ENCODE measurements at places on chromosomes 11 and 22. TPM values are rescaled to one million over a fixed set of nuclear protein-coding genes. Genes with fewer than 3 reads are reported as not detected.
A peak's percentile ranks its signal among the peaks of the same experiment; 100 is the strongest.

The SLC25A22 gene
- 28.4 TPM for total RNA-seq

The ARHGAP20 gene
- 6.5 TPM for total RNA-seq

The LRRN4CL gene
- 5.0 TPM for total RNA-seq

The SMTNL1 gene
- total RNA-seq: not detected

The SCGB2A2 gene
- not detected for total RNA-seq

The DMC1 gene
- 2.2 TPM for total RNA-seq

The MGAT3 gene
- total RNA-seq: 12.9 TPM

- no peak for DNase-seq
Observed at GRCh38 chr22:32800158-32800882, 1.2 kb upstream of the TIMP3 start.

DNA sequence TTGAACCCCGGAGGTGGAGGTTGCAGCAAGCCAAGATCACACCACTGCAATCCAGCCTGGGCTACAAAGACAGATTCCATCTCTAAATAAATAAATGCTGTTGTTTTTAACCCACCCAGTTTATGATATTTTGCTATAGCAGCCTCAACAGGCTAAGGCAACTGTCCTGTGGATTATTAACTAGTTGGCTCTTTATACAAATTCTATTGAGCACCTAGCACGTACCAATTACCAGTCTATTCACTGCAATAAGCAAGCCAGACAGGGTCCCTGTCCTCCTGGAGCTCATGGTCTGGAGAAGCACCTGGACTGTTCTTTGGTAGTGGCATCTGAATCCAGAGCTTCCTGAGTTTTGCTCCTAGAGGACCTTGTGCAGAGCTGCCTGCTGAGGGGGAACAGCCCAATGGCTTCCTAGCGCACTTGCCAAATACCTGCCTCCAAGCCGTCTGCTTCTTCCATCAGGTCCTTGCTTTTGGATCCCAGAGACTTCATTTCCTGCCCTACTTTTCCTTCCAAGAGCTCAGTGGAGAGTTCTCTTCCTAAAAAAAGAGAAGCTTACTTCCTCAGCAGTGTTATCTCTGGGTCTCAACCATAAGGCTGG, 49.9 kb upstream of the MICAL2 start:
- DNase-seq: peak; percentile 9

- no peak for DNase-seq
Observed at GRCh38 chr11:112797648-112798293, 163.4 kb upstream of the NCAM1 start.

DNA sequence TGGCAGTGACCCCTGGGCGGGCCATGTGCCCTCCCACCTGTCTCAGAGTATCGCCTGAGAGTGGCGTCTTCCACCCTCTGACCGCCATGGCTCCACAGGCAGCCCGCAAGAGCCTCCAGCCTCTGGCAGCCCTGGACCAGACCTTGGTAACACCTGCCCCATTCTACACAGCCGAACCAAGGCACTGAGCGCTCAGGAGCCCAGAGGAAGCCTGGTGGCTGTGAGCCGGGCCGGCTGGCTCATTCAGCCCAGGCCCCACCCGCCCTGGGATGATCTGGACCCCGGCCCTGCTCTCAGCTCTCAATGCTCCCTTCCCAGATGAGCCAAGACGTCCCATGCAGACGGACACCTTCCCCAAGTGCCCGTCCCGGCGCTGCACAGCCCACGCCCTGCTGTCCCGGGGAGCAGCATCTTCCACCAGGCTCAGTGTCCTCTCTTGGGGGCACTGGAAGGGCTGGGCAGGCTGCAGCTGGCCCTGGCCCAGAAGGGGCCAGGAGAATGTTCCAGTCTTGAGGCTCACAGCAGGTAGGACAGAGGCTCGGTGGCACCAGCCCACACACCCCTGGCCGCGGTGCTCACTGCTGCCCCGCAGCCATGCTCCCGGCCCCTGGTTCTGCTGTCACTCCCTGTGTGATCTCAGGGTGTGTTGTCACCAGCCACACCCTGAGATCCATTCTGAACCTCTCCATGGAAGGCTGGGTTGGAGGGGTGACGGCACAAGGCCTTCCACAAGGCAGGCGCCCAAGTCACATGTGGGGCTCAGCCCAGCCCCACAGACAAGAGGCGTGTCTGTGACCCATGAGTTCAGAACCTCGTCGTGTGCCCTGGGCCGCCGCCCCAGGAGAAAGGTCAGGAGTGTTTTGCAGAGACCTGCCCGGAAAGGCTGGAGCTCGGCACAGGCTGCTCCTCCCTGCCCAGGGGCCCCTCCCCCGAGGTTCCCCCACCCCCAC, 24.2 kb upstream of the PPARA start:
- DNase-seq: no peak

DNA sequence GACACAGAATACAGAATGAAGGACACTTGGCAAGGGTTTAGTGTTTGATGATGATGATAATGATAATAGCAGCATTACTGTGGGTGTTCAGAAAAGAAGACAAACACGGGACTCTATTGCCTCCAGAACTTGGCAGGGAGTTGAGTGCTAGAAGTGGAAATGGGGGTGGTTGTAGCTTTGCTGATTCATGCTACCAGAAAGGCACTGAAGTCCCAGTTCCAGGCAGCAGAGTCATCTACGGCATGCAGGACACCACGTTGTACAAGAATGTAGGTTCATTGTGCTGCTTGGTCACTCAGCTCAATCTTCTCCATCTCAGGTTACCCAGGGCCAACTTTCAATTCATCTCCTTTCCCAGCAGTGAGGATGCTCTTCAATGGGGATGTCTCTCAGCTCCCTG, 115.7 kb downstream of the NTM start:
- DNase-seq: no peak

DNA sequence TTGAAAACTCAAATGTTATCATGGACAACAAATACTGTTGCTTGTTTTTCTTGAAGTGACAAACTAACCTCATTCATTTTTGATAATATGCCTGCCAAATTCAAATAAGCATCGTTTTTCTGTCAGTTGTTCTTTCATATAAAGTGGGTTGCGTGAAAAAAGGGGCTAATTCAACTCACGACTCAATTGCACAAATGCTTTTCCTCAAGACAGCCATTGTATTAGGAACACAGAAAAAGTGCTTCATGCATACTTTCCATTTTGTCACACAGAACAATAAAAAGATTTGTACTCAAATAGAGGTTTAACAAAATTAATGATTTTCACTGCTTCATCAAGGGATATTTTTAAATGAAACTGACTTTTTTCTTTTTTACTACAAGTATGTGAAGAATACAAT, 94.6 kb upstream of the ALKBH3 start:
- no peak for DNase-seq

DNA sequence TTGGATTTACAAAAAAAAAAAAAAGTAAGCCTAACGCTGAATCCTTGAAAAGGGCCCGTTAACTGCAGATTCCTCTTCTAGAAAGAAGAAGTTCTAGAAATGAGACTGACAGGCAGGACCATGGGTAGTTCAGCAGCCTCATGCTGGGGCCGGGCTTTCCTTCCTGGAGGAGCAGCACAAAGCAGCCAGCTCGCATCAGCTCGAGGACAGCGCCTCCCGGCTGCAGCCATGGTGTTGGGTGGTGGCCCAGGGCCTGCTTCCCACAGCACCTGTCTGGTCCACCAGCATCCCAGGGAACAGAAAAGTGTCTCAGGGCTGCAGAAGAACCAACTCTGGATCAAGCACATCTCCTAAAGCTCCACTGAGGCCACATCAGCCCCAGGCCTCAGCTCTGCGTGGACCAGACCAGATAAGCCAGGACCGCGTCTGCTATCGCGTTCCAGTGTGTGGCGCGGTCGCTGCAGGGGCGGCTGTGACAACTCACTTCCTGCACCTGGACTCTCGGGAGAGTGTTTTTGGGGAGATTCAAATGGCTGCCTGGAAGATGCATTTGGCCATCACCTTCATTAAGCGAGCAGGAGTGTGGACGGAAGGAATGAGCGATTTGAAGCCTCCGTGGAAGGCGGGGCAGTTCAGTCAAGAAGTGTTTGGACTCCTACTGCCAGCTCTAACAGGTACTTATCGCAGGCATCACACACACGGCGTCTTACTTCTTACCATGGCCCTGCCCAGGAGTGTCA, 53.5 kb downstream of the MYH9 start:
- no peak for DNase-seq

GRCh38 chr11:119907878-119908572, 179.0 kb upstream of the NECTIN1 start:
- DNase-seq: peak; percentile 56

- no peak for DNase-seq
Observed at GRCh38 chr22:27801616-27802345, at the start of gene MN1. Gene MN1 (minus strand): TSS chr22:27801756. CDS start chr22:27800543, 1,213 bp downstream.

DNA sequence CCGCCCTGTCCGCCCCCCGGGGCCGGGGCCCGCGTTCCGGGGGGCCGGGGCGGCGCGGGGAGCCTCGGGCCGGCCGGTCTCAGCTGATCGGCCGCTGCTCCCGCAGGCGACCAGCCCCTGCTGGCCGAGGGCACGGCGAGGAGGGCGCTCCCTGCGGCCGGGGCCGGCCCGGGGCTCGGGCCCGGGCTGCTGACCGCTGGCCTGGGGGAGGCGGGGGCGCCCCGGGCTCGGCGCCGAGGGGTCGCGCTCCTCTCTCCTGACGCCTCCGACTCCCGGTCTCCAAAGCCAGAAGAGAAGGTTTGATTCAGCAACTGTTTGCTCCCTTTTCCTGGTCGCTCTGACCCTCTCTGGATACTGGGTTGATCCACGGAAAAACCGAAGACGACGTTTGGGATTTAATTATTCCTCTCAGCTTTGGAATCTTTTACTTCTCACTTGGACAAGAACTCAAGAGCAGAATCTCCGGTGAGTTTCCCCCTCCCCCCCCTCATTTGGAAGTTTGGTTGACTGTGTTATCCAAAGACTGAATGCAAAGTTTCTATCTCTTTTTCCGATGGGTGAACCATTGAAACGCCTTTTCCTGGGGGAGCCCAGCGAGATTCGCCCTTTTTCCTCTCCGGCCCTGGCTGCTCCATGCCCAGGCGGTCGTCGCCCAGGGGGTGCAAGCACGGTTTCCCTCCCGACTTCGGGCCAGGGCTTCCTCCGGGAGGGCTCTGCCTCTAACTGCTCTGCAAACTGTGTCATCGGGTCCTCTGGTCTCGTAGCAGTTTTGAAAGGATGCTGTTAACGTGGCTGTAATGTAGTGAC, 725 bp downstream of the KDM2A start:
- no peak for DNase-seq

- DNase-seq: no peak
Observed at GRCh38 chr11:64786308-64786707, 8.0 kb upstream of the SF1 start.

GRCh38 chr11:134367781-134368180, 36.0 kb downstream of the GLB1L2 start:
- no peak for DNase-seq

DNA sequence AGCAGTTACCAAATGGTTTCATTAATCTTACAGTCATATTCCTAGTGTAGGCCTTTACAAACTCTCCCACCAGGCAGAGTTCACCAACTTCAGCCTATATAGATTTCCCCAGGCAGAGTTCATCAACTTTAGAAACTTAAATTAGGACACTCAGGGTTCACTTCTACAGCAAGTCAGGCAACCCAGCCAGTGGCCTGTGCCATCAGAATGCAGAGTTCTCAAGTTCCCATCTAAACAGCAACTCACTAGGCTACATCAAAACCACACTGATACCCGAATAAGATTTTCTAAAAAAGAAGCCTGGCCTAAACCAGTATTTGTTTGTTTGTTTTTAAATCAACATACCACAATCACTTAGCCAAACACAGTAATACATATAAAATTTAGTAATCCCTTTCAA, 33.7 kb downstream of the PICALM start:
- DNase-seq: no peak

- DNase-seq: no peak
Observed at GRCh38 chr11:47306484-47306844, 36.5 kb downstream of the MADD start.

GRCh38 chr11:4607781-4608666, at the start of gene TRIM68:
Gene TRIM68 (minus strand): TSS chr11:4608231. CDS start chr11:4605504, 2,727 bp downstream.
- DNase-seq: peak; percentile 97

- no peak for DNase-seq
Observed at GRCh38 chr11:70312401-70313357, 42.2 kb downstream of the PPFIA1 start.

DNA sequence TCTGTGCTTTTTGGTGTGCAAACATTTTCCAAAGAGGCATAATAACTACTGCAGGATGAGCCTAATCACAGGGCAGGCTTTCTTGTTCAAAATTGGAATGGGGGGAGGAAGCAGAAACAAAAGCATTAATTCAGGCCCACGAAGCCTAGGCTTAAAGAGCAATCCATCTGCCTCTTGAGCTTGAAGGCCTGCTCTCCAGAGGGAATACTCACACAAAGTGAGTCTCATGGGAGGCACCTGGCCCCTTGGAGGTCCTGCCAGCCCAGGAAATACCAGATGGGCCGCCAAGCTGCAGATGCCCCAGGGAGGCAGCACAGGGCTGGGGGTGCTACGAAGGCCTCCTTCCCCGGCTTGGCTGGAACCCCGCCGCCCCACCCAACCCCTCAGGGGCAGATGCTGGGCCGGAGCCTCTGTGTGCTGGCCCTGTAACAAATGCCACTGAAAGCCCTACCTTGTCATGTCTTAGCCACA, 39.3 kb upstream of the COMT start:
- no peak for DNase-seq

- peak; percentile 77 for DNase-seq
Observed at GRCh38 chr11:65592858-65593517, 2.6 kb downstream of the KCNK7 start.

GRCh38 chr22:41943661-41944209, 3.2 kb downstream of the CENPM start:
- no peak for DNase-seq

- DNase-seq: no peak
Observed at GRCh38 chr11:4496557-4497248, 14.3 kb downstream of the OR52K1 start.

GRCh38 chr22:41288245-41288946, 2.4 kb upstream of the RANGAP1 start:
- DNase-seq: no peak
